ENCODE measurements at places on chromosomes 7 and 10. TPM values are rescaled to one million over a fixed set of nuclear protein-coding genes. Genes with fewer than 3 reads are reported as not detected.

GIMAP6 gene
- polyA plus RNA-seq: 13.8 TPM

ACTL6B gene
- not detected for polyA plus RNA-seq

GRCh38 chr10:80612261-80612660 is 74.6 kb downstream of the SH2D4B start:
- no peak for DNase-seq

DNA sequence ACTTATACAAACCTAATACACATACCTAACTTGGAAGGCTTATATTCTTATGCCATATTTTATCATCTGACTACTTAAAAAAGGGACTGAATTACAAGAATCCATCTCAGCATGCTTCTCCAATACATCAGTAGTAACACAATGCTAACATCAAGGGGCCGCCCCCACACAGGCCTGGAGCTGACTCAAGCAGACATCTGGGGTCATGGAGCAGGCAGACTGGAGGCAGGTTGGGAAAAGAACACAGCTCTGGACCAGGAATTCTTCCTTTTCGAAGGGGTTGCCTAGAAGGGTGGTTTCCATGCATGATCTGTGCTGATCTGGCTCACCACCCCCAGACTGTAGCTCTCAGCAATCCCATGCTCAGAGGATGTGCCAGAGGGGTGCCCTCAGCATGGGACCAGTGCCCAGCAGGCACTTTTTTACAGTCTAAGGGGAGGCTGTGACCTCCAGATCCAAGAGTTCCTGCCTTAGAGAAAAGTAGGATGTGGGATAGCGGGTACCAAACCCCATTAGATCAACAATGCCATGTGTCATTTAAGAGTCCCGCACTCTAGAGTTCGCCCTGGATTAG is 26.1 kb upstream of the DUSP5 start:
- DNase-seq: no peak

GRCh38 chr10:6847561-6847960 is 267.5 kb upstream of the PRKCQ start:
- no peak for DNase-seq

PEX1 gene
- 4.8 TPM for polyA plus RNA-seq

DNA sequence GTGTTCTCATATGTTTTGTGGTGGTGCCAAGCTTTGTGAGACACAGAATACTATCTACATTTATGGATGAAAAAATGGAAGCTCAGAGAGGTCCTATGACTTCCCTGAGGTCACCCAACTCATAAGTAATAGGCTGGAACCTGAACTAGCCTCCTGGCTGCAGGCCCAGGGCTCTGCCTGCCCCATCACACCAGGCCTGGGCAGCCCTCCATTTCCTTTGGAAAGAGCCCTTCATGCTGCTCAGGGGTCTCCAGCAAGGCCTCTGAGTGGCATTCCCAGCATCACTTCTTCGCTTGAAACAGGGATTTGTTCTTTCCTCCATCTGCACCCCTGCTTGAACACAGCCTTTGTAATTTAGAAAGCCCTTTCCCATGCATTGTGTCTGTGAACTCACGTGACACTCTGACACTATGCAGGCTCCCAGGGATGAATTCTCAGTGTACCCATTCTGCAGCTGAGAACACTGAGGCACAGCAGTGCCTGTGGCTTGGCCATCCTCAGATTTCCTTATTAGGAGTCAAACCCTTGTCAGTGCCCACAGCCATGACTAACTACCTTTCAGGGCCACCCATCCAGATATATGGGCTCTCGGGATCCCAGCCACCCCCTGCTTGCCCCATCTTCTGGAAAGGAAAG is 127.8 kb upstream of the PPIF start:
- DNase-seq: peak; percentile 76

- DNase-seq: no peak
Measured at GRCh38 chr10:29535778-29536453, 98.9 kb downstream of the SVIL start.

DNA sequence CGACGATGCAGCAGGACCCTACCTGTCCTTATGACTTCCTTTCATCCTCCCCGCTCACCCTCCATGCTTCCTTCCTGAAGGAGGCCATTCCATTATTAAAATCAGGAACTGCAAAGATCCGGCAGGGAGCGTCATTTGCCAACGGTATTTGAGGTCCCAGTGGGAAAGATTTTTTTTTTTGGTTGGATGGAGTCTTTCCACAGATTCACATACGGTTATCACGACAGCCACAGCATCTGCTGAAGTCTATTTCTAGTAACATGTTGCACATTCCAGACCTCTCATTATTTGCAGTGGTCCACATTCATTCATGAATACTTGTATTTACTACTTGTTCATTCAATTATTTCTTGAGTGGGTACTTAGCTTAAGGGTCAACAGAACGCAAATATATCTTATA is 94.7 kb upstream of the LYZL2 start:
- no peak for DNase-seq

DNA sequence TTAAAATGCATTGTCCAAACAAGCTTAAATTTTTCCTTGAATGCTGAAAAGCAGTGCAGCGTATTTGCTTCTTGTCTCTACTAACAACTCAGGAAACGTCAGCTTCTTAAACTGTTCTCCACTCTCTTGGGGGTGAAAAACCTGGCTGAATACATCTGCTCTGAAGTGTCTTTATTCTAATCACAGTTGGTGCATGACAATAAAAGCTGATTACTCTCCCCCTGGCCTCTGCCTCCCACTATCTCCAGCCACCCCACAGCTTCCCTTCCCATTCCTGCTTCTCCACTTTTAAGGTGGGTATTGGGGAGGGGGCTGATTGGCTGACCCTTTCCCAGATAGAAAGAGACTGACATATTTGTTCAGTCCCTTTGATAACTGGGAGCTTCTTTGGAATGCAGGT is 456.0 kb downstream of the SORCS1 start:
- DNase-seq: no peak

DNA sequence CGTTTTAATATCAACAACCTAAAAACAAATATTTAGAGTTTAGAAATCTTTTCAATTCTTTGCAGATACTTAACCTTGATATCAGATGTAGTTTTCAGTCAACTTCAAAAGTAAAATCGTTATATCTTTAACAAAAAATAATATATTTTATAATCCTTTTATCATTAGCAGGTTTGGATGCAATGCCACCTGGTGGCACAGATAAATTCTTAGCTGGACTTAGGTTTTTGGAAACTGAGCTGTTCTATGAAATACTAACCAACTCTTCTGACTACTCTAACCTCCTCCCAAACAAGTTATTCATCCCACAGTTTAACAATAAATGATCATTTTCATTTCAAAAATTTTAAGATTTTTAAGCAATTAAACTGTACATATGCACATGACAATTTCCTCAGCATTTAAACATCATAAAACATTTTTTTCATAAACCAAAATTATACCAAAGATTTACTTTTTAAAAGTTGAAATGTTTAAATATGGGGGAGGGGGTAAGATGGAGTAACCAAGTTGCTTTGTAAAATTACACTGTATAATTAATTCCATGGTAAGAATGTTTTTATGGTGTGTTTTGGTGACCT is 56.9 kb downstream of the HIBADH start:
- no peak for DNase-seq

DNA sequence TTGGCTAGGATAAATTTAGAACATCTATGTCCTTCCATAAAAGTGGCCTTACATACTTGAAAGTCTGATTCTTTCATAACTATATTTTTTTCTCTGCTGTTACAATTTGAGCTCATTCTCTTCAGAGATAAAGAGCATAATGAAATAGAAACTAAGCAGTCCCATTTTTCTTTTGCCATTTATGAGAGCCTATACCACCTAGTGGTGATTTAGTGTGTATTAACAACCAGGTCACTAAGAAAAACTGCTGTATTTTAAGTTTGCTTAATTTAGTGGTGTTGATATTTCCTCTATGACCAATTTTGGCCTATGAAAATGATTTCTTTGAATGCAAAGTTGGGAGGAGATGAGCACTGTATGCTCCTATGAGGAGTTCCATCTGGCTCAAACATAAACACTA is 88.7 kb upstream of the ZWINT start:
- DNase-seq: no peak

EFCAB10 gene
- polyA plus RNA-seq: not detected

GRCh38 chr7:68785036-68785435 is 813.2 kb upstream of the AUTS2 start:
- DNase-seq: no peak

ZNF117 gene
- 2.7 TPM for polyA plus RNA-seq

DNA sequence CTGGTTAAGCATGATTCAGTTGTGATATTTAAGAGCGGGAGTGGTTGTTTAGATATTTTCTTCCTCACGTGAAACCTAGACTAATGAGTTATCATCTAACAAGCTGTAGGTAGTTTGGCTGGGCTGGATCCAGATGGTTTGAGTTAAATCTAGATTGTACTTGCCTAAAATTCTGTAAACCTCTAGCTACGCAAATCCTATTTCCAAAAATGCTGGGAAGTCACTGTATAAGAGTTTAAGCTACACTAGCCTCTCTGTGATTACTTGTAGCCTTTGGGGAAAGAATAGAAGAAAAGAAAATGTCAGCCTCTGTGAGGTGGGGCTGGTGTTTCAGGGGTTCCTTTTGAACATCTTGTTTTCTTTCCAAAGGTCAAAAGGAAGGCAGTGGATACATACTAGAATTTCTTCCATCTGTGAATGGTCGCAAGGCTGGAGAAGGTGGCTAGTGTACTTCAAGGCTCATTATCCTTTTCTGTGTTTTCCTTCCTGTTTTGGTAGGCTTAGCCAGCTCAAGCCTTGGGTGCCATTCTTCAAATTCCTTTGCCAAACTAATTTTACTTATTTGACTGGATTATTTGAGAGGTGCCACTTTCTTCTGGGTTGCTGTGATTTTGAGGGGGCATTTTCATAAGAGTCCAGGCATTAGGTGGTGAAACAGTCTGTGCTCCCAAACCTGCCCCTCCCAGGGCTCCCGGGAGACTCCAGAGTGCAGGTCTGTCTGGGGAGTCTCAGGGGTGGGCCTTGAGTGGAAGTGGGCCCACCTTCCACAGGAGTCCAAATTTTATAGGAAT is 5.2 kb upstream of the EN2 start:
- no peak for DNase-seq

GRCh38 chr10:131805696-131806095 is 95.1 kb upstream of the PPP2R2D start:
- DNase-seq: no peak

DNA sequence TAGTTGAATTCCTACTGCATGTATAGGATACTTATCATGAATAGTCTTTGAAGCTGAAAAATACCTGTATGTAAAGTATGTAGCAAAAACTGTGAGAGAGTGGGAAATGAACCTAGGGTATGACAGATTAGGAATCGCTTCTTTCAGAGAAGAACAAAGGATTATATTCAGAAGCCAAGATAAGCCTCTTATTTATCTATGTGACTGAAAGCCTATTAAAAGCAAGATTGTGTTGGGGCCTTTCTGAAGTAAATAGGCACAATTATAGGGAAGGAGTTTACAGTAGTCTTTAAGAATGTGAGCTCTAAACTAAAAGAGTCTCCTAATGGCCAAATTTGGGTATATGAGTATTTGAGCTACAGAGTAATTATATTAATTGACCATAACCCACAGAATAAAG is 102.1 kb downstream of the MTERF1 start:
- DNase-seq: no peak

DNA sequence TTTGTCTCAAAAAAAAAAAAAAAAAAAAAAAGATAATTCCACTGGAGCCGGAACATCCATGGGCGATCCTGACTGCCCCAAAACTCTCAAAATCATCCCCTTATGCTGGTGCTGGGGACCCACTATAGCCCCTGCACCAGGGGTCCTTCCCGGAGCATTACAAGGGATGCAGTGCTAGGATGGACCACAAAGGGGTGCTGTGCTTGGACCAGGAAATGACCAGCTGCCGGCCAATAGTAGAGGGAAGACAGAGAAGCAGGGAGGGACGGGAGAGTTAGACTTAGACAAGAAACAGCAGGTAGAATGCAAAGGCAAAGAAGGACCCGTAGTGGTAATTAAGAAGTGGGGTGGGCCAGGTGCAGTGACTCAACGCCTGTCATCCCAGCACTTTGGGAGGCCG is 40.5 kb downstream of the RCC1L start:
- no peak for DNase-seq

DNA sequence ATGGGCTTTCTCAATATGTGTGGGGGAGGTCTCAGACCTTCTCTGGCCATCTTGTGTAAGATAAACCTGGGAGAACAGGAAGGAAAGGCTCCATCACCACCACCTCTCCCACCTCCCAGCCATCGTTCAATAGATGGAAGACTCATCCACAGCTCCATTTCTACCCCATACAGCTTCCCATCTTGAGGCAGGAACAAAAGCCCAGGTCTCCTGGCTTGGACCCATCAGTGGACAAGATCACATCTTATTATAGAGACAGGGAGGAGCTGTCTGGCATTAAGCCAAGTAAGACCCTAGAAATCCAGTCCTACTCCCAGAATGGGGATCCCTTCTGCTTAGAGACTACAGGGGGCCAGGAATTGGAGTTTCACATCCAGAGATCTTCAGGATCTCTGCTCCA is 150.3 kb downstream of the GFRA1 start:
- no peak for DNase-seq

- no peak for DNase-seq
Measured at GRCh38 chr10:5490698-5491464, 8.5 kb downstream of the CALML5 start.

GRCh38 chr10:77357611-77358310 is 279.8 kb downstream of the KCNMA1 start:
- DNase-seq: no peak

DNA sequence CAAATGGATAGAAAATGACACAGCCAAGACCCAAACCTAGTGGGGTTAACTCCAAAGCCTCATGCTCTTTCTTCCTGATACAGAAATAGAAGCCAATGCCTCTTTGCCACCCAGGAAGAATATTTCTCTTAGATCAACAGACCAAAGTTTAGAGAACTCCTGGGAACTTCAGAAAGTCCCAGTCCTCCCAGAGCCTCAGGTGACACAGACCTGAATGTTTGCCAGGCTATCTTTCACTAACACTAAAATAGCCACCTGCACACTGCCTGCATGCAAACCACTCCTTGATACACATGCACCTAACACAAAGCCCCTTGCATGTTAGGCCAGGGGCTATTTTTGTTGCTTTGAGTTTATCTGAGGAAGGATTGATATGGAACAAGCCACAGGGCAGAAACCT is 27.7 kb downstream of the LSM5 start:
- DNase-seq: no peak

GOLGA7B gene
- 0.19 TPM for polyA plus RNA-seq

IFIT2 gene
- 2.1 TPM for polyA plus RNA-seq

GRCh38 chr7:104767826-104768536 is 246.0 kb upstream of the KMT2E start:
- no peak for DNase-seq

CCL26 gene
- 0.53 TPM for polyA plus RNA-seq

MTG1 gene
- polyA plus RNA-seq: 24.8 TPM

GRCh38 chr7:126236261-126236660 is 1016.5 kb downstream of the GRM8 start:
- no peak for DNase-seq

GRCh38 chr7:34341326-34341725 is 316.7 kb upstream of the NPSR1 start:
- DNase-seq: no peak

GRCh38 chr7:48971173-48971572 is 46.8 kb downstream of the CDC14C start:
- no peak for DNase-seq

EPHA1 gene
- polyA plus RNA-seq: not detected
